ENCODE measurements at places on chromosomes 13 and 19.

DNA sequence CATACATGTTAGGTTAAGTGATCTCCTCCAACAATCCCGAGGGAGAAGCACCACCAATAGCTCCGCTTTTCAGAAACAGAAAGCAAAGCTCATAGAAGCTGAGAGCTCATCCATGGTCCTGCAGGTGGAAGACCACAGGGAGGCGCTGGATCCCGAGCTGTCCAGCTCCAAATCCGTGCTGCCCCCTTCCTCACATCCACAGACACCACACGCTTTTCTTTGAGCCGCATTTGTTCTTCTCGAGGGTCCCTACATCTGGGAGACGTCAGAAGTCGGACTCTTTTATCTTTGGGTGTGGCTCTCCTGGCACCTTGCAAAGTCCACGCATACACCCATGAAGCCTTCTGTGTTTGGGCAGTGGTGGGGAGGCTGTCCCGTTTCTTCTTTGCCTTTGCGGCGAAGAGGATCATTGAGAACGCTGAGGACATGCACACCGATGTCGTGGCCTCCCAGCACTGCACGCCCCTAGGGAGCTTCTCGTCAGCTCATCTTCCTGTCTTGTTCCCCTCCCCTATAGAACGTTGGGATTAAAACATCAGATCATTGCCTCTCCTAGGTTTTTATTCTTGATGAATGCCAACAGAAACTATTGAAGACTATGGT is 184.8 kb downstream of the TEX29 start:
- no peak for DNase-seq

- no peak for DNase-seq
Observed at GRCh38 chr13:54879036-54879435, 1850.4 kb downstream of the OLFM4 start.

GRCh38 chr19:46381756-46382345 is 31.5 kb downstream of the CCDC8 start:
- no peak for DNase-seq

DNA sequence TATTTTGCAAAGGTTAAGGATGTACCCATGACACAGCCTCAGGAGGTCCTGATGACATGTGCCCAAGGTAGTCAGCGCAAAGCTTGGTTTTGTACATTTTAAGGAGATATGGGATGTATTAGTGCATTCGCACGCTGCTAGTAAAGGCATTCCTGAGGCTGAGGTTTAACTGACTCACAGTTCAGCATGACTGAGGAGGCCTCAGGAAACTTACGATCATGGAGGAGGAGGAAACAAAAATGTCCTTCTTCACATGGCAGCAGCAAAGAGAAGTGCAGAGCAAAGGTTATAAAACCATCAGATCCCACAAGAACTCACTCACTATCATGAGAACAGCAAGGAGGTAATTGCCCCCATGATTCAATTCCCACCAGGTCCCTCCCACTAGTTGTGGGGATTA is 1017.4 kb downstream of the EFNB2 start:
- no peak for DNase-seq

DNA sequence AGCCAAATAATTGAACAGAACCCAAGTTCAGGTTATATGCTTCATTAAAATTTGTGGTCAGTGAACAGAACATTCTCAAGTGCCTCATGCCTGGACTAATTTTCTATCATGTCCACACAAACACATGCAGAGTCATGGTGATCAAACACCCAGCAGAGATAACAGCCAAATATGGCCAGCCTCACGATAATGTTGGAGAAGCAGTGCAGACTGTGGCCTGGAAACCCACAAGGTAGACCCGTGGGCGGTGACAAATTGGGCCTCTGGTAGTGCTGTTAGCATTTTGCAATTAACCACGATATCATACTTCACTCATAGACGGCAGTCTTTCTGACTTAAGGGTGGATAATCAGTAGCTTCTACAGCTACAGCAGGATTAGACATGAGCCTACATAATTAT is 35.0 kb upstream of the VWA8 start:
- DNase-seq: peak; percentile 87

GRCh38 chr19:52941941-52942385 is 18.7 kb upstream of the ZNF888 start:
- no peak for DNase-seq

- DNase-seq: no peak
Observed at GRCh38 chr19:38270587-38271167, 6.3 kb downstream of the SPINT2 start.

GRCh38 chr19:38255383-38256014 is 675 bp downstream of the PPP1R14A start:
- DNase-seq: no peak

DNA sequence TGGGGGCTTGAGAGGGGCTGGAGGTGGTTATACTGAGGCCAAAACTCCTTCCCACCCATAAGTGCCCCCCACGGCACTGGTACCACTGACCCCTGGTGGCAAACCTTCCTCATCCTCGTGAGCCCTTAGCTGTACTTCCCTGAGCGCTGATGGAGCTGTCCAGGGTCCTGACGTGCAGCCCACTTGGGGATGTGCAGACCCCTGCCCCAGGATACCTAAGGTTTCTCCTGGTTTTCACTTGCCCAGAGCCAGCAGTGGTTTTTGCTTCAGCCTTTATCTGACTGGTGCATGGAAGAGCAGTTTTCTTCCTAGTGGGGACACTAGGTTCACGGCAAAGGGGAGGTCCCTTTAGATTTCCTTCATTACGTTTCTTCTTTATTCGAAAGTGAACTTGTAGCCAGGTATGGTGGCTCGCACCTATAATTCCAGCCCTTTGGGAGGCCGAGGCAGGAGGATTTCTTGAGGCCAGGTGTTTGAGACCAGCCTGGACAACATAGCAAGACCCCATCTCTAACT is 28.7 kb upstream of the KCTD15 start:
- DNase-seq: no peak

DNA sequence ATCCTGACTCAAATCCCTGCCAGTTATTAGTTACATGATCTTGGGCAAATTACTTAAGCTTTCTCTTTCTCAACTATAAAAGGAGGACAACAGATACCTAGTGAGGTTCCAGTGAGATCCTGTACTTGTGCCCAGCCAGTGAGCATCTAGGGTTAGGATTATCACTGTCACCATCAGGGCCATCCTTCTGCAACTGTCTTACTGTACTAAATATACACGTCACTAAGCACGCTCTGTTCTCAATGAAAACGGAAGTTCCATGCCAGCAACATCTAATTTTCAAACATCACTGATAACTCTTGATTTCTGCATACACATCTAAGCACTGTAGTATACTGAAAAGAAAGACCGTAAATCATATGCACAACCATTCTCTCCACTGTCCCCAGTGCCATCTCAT is 70.0 kb downstream of the FOXO1 start:
- DNase-seq: no peak

DNA sequence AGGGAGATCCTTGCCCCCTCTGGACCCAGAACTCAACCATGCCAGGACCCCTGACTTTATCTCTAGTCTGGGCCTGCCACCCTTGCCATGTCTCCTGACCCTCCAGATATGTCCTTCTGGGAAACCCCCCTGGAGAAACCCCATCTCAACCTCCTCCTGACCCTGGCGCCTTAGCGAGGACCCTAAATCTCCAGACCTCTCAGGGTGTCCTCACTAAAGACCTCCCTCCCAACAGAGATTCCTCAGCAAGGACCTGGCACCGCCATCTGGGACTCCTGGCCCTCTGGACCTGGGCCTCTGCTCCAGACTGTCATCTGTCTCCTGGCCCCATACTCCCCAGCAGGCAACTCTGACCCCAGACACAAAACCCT is 1.3 kb downstream of the KCNK6 start:
- DNase-seq: no peak

DNA sequence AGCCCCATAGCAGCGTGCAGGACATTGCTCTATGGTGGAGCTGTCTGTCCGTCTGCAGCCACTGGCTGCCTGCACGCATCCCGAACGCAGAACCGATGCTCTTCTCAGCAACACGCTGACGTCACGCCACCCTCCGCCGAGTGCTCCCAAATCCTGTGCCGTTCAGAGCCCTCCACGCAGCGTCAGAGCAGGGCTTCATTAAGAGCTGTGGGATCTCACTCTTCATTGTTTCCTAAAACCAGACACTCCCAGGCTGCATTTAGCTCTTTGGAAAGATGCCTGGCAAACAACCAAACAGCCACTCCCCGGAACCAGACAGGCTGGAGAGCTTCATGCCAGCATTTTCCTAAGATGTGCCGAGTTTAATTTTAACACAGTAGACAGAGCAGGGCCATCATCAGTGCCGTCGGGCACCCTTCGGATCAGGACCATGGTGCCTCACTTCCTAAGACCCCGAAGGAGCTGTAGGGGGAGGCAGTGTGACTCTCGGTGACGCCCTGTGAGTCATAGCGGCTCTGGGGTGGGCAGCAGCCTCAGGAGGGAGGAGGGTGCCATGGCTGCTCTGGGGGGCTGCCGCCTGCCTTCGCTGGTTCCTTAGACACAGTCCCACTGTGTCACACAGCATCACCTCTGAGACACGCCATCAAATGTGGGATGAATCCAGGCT is 131.5 kb upstream of the MCF2L start:
- no peak for DNase-seq

Measured in NCI-H226 (cell line).